Fibroblast of pulmonary artery (primary cell): ENCODE measurements at places on chromosomes 1 and 21.

- DNase-seq, result peak; percentile 39
Observed at GRCh38 chr21:38861056-38861455, 55.3 kb downstream of the ETS2 start.

DNA sequence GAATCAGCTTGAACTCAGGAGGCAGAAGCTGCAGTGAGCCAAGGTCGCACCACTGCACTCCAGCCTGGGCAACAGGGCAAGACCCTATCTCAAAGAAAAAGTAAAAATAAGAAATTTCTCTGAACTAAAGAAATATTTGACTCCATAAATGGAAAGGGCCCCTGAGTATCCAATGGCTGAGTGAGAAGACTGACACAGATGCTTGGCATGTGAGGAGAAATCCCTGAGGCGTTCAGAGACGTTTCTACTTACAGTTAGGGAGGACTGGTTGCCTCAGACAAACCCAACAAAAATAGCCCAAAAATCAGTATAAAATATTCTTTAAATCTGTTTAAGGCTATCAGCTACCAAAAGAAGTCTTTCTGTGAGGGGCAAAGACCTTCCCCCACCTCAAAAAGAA lies 3.0 kb upstream of the SUMO3 start:
- peak; percentile 28 for DNase-seq

DNA sequence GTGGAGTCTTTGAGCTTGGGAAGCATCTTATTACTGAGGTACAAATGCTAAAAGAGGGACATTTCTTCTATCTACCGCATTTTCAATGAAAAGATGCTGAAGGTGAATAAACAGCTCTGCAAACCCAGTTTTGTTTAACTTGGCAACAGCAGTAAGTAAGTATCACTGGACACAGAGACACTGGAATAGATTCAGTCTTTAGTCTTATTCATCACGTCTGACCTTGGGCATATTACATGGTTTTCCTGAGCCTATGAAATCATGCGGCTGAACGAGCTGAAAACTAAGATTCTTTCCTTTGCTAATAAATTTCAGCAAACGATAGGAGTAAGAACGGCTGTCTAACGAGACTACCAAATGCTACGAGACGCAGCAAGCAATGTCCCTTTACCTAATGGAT lies 207.4 kb downstream of the GABPA start:
- peak; percentile 47 for DNase-seq

DNA sequence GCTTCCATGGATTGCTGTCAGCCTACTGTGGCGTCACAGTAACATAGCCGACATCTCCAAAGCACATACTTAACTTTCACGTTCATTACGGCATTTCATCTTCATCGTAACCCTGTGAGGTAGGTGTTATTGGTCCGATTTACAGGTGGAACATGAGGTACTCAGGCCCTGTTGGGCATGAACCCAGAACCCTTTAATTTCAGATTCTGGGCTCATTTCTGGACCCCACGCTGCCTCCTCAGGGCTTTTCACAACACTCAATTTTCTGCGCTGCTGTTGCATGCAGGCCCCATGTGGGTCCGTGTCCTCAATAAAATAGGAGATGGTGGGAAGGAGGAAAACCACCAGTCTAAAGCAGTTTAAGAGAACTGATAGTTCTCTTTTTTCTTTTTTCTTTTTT lies 39.6 kb downstream of the UBE2T start:
- no peak for DNase-seq
